Activated T-helper 17 cell treated with anti-CD3 and anti-CD28 coated beads, Interleukin-2, amount 50 U/mL, for 72 hours (primary cell): ENCODE measurements at places on chromosomes 5 and 9. TPM values are rescaled to one million over a fixed set of nuclear protein-coding genes. Genes with fewer than 3 reads are reported as not detected.

ITGA2 gene
- total RNA-seq, result 2.3 TPM

ARL14EPL gene
- total RNA-seq, result not detected

PCDHGB5 gene
- total RNA-seq, result 0.24 TPM

C9 gene
- total RNA-seq, result not detected

- ATAC-seq, result peak; percentile 77
These were observed 28.0 kb upstream of the PLIN2 start for GRCh38 chr9:19155106-19155935.

- ATAC-seq, result no peak
These were observed 80.3 kb upstream of the FAM169A start for GRCh38 chr5:74946471-74946870.

- ATAC-seq, result no peak
These were observed 77.6 kb downstream of the PLAC8L1 start for GRCh38 chr5:146027751-146028150.

DNA sequence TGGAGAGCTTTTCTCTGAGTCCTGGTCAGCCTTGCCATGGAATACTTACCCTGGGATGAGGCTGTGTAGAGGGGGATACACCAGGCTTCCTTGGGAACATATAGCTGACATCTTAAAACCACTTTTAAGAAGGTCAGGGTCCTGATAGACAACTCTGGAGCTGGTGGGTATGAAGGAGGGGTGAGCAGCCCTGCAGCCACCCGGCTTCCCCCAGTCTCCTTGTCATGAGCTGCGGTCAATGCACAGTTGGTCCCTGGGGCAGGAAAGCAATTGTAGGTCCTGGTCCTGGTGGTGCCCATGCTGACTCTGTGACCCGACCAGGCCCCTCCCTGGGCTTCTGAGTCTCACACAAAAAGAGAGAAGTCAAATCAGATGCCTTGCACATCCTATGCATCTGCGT lies 63.6 kb downstream of the MRPL36 start:
- no peak for ATAC-seq

DNA sequence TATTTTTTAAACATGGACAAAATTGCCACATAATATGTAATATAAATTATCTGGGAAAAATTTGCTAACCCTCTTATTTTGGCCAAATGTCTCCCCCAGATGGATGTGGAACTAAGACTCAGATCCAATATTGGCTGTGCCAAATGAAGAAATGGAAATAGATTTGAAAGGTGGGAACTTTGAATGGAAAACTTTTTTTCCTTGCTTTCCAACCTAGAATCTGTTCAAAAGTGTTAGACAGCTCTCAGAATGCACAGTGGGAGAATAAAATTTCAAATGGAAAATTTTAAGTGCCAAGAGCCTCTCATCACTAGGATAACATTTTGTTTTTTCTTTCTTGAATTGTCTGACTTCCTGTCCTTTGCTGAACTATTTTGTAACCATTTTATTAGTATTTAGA lies 142.6 kb upstream of the GAS1 start:
- ATAC-seq, result no peak

GRCh38 chr5:68745448-68745847 lies 348.4 kb upstream of the SLC30A5 start:
- ATAC-seq, result no peak

GRCh38 chr5:52861368-52861767 lies 73.7 kb downstream of the ITGA1 start:
- ATAC-seq, result no peak

GRCh38 chr5:96838201-96839070 lies 30.7 kb upstream of the ERAP1 start:
- peak; percentile 40 for ATAC-seq
